Omental fat pad (tissue), 4 donors: ENCODE measurements at places on chromosomes 2 and 18. TPM values are rescaled to one million over a fixed set of nuclear protein-coding genes. Genes with fewer than 3 reads are reported as not detected.

Gene RSAD2
- total RNA-seq = 3.5 TPM

Gene RAX
- total RNA-seq = not detected

Gene VIL1
- total RNA-seq = not detected

GRCh38 chr18:9380101-9380500, 45.5 kb downstream of the TWSG1 start:
- no peak for DNase-seq

GRCh38 chr2:236047886-236048540, 120.2 kb downstream of the GBX2 start:
- no peak for DNase-seq

DNA sequence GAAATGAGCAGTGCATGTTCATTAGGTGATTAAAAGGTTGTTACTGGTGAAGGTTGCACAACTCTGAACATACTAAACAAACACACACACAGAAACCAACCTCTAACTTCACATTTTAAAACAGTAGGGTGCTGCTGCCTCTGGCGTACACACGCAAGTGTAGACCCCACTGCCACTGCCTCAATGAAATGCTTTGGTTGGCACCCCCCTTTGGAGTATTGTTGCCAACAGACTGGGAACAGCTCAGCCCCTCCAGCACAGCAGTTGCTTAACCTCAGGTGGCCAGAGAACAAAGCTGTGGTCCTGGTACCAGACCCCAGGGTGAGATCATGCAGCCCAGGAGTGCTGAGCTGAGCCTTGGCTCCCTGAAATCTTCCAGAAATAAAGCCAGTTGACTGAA, 138.6 kb downstream of the TMEM18 start:
- DNase-seq = no peak

DNA sequence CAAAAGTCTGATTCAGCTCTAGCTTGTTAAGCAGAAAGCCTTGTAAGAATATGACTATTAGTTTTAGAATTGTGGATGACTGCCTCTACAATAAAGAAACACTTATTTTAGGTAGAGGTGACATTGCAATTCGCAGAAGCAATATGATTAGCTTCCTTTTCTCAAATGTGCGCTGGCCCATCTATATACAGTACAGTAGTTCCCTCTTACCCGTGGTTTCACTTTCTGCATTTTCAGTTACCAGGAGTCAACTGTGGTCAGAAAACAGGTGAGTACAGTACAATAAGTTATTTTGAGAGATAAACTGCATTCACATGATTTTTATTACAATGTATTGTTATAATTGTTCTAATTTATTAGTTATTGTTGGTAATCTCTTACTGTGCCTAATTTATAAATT, 405.1 kb downstream of the GPD2 start:
- DNase-seq = no peak

GRCh38 chr2:42961961-42962360, 169.6 kb upstream of the HAAO start:
- DNase-seq = no peak
